DMS 273 treated with DMSO at 0.1 percent for 48 hours (cell line): ENCODE measurements at places on chromosomes 3 and 15.
A peak's percentile ranks its signal among the peaks of the same experiment; 100 is the strongest.

DNA sequence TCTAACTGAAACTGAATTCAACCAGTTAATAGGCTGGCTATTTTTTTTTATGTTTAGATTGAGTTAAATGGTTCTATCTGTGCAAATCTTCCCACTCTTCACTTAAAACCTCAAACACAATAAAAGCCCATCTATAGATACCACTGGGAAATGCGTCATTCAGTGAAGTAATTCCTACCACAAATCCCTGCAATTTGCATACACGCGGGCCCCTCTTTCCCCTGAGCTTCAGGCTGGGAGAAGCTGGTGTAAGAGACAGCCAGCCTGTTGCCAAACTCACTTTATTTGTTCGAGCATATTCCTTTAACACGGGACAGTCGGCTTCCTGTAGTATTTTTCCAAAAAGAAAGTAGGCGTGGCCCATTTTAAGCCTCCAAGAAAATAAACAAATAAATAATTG, 26.0 kb upstream of the MCTP2 start:
- DNase-seq, result no peak

DNA sequence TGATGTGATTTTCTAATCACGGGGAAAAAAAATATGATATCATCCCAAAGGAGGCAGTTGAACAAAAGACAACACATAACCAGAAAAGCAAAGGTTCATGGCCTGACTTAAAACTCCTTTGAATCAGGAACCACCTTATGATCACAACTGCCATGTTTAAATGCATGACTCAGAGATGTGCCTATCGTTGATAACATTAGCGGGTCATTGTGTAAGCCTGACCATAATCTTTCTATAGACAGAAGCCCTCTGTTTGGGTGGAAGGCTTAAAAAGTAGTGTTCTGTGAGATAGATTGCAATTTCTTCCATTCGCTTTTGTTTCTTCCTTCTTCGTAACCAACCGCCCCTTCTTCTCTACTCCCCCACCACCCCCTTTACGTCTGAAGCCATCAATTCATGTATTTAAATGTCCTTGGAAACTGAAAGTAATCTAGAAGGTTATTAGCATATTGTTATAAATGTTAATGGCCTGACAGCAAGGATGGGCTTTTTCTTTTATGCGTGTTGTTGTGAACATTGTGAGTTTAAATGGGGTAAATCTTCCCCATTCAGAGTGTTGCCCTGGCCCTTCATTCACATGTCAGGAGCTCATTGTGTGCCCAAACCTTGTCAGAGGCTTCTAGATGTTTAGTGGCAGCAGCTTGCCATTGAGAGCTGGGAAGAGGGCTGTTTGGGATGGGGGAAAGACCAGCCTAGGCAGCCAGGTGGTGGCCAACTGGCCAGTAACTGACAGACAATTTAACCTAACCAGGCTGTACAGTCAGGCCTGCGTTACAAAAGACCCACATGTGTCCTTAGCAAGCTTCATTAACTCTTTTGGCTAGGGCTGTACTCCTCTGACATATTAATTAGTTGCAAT, 64.5 kb downstream of the EPHA3 start:
- DNase-seq, result peak; percentile 36

- no peak for DNase-seq
Measured at GRCh38 chr15:75565062-75565970, 13.8 kb downstream of the PTPN9 start.

GRCh38 chr3:114584734-114585371, 291.0 kb downstream of the TIGIT start:
- DNase-seq, result no peak

GRCh38 chr3:136672457-136672856, 79.7 kb downstream of the STAG1 start:
- no peak for DNase-seq

GRCh38 chr3:36542186-36542585, 161.9 kb downstream of the STAC start:
- DNase-seq, result no peak

- DNase-seq, result peak; percentile 16
Measured at GRCh38 chr15:67066959-67067853, 1.8 kb downstream of the SMAD3 start.

DNA sequence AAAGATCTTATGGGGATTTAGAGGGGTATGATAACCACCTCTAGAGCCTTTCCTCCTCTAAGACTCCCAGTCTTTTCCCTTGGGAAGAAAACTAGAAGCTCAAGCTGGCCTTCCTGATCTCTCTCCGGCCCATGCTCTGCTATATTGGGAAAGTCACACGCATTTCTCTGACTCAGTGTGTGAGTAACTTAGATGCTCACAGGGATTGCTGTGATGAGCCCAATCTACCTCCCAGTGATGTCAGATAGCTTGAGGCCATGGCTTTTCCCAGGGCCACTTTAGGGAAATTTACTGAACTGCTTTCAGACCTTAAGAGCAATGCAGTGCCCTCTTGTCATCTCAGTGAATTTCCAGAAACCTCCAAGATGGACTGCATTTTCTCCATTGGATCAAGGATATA, 8.6 kb upstream of the ST8SIA2 start:
- no peak for DNase-seq

- DNase-seq, result no peak
Measured at GRCh38 chr3:30646181-30646876, 39.9 kb downstream of the TGFBR2 start.

- no peak for DNase-seq
Measured at GRCh38 chr15:90178468-90179435, 22.4 kb upstream of the SEMA4B start.

- no peak for DNase-seq
Measured at GRCh38 chr15:96011136-96011535, 319.4 kb upstream of the NR2F2 start.

- no peak for DNase-seq
Measured at GRCh38 chr3:71110385-71111222, 472.9 kb downstream of the FOXP1 start.

GRCh38 chr15:31273258-31273941, 53.2 kb upstream of the KLF13 start:
- DNase-seq, result no peak

DNA sequence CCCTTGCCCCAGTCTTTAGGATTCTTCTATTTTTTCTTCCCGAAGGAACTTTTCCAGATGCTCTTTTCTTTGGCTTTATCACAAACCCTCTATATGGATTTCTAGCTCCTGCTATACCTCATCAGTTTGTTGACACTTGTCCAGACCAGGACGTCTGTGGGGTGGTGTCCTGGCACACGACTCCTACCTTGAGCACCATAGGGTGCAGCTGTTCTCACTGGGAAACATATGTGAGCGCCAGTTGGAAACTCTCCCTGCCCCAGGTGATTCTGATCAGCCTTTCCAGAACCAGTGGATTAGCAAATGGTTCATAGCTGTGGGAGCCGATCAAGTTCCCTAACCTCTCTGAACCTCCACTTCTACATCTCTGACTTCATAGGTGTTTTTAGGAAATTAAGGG, 40.6 kb upstream of the USP3 start:
- DNase-seq, result no peak

- no peak for DNase-seq
Measured at GRCh38 chr3:53248161-53248560, 7.7 kb downstream of the TKT start.

DNA sequence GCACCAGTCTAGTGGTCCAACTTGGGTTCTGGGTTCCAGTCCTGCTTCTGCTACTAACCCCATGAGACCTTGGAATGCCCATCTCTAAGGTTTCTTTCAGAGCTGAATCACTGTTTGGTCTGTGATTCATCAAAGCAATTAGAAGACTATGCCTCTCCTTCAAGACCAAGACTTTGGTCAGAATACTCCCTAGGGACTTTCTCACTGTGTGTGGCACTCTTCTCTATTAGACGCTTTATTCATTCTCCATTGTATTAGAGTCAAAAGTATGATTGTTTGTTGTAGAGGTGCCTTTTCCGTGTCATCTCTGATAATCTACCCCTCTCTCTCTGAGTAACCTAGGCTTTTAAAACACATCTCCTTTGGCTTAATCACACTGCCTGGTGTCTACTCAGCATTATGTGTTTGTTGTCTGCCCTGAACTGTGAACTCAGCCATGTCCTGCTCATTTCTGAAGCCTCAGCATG, 90.5 kb downstream of the LPP start:
- DNase-seq, result no peak

DNA sequence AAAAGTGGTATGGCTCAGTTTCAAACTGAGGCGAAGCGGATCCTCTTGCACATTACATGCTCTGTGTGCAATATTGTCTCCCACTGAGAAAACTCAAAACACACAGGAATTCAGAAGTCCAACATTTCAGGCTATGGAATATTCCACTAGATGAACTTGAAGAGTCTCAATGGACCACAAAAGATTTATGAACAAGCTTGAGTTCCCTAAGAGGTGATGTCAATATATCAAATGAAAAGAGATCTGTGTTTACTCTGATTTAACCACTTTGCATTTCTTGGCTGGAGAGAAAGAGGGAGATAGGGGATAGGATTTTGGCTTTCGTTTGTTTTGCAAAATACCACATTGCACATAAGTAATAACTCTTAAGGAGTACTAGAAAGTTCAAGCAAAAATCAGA, 20.3 kb downstream of the PDZRN3 start:
- no peak for DNase-seq

DNA sequence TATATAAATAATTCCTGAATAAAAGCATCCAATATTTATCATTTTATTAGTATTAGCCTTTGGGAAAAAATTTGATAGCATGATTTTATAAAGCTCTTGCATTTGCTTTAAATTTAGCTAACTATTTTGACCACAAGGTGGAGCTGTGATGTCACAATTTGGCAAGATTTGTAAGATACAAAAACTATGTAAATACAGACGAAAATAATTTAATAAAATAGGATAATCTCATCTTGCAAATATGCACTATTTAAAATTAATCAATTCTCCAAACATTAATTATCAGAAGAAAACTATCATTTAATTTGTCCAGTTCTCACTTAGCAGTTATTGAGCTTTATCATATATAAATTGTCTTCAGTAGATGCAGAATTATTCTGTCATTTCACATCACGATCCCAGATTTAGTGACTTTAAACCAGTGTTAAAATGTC, 95.4 kb downstream of the PLOD2 start:
- DNase-seq, result no peak

DNA sequence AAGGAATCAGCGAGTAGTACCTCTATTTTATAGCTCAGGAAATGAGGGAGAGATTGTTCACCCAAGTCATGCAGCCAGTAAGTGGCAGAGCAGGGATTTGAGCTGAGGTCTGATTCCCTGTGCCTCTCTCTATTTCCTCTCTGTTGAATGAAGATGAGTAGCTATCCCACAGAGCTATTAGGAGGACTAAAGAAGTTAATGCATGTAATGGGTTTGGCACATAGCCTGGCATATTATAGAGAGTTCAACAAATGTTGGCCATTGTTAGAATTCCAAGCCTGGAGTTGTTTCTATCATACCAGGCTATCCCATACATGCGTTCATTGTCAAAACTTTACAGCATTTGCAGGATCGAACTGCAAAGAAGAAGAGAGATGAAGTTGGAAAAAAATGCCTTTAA, 21.8 kb upstream of the KLHL6 start:
- no peak for DNase-seq

- no peak for DNase-seq
Measured at GRCh38 chr3:128203169-128203568, 49.9 kb downstream of the EEFSEC start.

GRCh38 chr3:32296251-32297204, 58.0 kb downstream of the CMTM8 start:
- DNase-seq, result peak; percentile 82

GRCh38 chr3:40753951-40754350, 229.2 kb downstream of the ZNF621 start:
- peak; percentile 84 for DNase-seq

GRCh38 chr3:141352262-141352984, 15.9 kb upstream of the ZBTB38 start:
- no peak for DNase-seq

- DNase-seq, result no peak
Measured at GRCh38 chr15:99109555-99110021, 4.7 kb downstream of the SYNM start.

GRCh38 chr3:136612512-136612911, 139.7 kb downstream of the STAG1 start:
- no peak for DNase-seq

- DNase-seq, result no peak
Measured at GRCh38 chr15:100763835-100764750, 115.5 kb upstream of the ALDH1A3 start.

DNA sequence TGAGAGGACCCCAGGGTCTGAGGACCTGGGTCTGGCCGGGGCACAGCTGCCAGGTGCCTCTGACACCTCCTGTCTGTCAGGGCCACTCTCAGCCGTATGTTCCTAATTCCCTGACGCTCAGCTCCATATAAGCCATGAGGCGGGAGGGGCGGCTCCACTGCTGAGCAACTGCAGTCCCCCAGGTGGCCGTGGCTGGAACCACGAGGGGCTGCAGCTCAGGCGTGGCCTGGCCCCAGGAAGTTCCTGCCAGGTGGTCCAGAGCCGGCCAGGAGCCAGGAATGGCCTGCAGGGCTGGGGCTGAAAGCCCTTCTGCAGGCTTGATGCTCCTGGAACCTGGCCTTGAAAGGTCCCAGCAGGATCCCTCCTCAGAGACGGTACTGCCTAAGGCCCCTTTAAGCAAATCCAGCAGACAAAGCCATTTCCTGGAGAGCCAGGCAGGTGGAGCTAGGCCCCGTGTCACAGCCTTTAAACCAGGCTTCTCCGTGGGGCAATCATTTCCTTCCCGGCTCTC, 118.0 kb downstream of the CHSY1 start:
- no peak for DNase-seq
